Iris pigment epithelial cell (primary cell): ENCODE measurements at places on chromosomes 5 and 9.

DNA sequence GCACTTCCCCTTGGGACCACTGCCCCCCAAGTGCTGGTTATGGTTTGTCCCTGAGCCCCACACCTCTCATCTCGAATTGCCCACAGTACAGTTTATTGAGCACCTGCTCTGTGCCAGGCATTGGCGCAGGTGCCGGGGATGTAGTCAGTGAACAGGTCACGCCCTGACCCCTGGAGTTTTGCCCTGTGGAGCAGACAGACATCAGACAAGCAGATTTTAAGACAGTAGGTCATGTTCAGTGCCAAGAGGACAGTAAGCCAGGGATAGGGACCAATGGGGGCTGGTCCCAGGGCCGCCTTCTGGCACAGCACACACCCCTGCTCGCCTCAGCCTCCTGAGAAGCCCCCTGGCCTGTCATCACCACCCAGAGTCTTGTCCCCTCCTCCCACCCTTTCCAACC is 21.9 kb downstream of the ROPN1L start:
- no peak for DNase-seq

- no peak for DNase-seq
Measured at GRCh38 chr5:1795506-1795905, 4.1 kb downstream of the MRPL36 start.

DNA sequence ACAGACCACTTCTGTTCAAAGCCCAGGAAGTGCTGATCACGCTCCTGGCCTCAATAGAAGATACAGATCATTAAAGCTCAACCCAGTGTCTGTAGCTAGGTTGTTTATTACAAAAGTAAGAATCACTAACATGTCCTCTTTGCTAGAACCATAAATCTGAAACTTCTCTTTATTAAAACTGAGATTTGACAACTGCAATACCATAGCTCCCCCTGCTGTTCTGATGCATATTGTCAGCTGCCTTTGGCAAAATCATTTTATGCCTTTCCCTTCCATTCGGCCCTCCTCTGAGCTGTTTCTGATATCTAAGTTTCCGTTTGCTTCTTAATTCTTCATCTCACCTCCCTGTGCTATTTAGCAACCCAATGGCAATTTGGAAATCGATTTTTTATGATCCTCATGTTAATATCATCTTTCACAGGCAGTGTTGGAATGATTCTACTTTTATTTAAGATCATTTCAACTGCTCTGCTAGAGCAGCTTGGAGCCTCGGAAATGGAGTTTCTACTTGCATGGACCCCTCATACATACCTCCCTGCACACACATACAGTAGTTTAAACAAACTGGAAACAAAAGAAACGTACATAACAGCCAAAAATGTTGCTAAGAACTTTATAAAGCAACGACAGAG is 998.8 kb downstream of the MAT2B start:
- peak; percentile 56 for DNase-seq

DNA sequence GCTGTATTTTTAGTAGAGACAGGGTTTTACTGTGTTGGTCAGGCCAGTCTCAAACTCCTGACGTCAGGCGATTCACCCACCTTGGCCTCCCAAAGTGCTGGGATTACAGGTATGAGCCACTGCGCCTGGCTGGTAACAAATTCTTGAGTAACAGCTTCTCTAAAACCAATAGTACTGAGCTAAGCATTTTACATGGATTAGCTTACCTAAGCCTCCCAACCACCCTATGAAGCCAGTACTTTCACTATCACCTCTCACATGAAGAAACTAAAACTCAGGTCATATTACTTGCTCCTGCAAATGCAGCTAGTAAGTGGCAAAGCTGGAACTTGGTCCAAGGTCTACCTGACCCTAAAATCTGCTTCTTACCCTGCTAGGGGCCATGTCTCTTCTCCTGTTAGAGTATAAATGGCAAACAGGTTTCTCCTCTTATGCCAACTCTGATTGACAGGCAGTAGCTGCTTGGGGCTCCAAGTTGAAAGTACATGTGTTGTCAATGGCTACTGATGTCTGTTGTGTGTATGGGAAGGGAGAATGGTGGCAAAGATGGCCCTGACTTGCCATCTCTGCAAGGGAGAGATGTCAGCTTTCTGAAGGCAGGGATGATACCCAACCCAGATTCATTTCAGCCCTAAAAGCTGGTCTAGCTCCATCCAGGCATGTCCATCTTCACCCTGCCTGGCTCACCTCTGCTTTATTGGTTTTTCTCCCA is 4.0 kb downstream of the PHF19 start:
- no peak for DNase-seq

GRCh38 chr5:169178754-169179153 is 122.2 kb downstream of the SLIT3 start:
- DNase-seq: no peak

GRCh38 chr5:33321026-33321425 is 119.7 kb upstream of the TARS1 start:
- peak; percentile 96 for DNase-seq

DNA sequence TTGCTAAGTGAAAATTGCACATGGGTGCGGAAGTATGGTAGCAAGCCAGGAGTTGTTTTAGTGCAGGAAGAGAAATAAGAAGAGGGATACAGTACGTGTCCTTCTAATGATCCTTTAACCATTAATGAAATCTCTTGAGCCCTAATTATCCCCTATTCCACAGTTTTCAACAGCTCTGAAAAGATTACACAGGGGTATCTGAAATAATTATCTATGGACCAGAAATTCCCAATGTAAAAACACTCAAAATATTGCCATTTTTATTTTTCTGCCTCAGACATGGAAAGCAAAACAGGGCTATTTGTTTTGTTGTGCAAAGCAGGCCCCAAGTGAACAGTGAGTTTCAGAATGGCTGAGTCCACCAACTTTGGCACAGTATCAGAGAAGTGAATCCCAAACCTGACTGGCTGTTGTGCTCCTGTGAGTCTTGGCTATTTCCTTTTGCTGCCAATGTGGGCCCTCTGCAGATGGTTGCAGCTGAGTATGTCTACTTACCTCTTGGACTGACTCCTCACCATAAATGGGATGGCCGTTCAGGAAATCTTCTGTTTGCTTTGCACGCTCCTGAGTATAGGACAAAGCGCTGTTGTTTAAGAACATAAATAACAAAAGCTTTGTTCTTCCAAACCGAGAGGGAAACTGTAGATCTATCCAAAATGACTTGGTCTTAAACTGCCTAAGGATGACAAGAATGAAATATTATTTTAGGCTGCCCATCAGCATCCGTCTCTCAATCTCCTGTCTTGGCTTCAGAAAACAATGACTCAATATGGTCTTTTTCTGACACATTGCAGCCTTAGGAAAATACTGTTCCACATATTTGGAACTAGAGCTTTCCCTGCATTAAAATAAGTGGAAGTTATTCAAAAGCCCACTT is 204.1 kb downstream of the DEPDC1B start:
- no peak for DNase-seq

GRCh38 chr9:100088202-100088601 is 10.6 kb downstream of the ERP44 start:
- no peak for DNase-seq

DNA sequence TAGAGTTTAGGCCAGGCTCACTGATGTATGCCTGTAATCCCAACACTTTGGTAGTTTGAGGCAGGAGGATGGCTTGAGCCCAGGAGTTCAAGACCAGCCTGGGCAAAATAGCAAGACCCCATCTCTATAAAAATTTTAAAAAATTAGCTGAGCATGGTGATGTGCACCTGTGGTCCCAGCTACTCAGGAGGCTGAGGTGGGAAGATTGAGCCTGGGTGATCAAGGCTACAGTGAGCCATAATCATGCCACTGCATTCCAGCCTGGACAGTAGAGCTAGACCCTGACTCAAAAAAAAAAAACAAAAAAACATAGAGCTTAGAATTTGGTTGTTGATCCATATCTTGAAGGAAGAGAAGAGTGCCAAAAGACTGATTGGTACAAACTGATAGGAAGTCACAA is 14.7 kb upstream of the CDK7 start:
- DNase-seq: no peak

- no peak for DNase-seq
Measured at GRCh38 chr5:100496296-100496695, 38.9 kb upstream of the FAM174A start.

DNA sequence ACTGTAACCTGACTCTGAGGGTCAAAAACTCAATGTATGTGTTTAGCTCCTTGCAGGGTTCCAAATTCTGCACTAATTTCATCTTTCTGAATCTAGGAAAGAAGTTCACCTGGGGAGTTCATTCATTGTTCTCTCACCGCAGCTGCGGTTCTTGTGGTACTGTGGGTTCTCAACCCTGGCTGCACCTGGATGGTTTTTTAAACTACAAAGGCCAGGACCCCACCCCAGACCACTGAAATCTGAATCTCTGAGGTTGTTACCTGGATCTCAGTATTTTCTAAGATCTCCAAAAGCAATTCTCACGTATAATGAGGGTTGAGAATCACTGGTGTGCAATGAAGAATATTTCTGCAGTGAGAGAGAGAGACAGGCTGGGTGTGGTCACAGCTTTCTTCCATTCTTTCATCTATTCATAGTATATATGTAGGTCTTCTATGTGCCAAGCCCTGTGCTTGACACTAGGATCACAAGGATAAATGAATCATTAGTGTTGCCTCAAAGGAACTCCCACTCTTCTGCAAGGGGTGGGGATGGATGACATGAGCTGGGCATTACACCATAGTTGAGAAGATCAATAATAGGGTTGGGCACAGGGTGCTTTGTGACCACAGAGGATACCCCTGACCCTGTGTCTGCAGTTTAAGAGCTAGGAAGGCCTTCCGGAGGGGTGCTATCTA is 109.8 kb downstream of the GALNT10 start:
- DNase-seq: no peak

DNA sequence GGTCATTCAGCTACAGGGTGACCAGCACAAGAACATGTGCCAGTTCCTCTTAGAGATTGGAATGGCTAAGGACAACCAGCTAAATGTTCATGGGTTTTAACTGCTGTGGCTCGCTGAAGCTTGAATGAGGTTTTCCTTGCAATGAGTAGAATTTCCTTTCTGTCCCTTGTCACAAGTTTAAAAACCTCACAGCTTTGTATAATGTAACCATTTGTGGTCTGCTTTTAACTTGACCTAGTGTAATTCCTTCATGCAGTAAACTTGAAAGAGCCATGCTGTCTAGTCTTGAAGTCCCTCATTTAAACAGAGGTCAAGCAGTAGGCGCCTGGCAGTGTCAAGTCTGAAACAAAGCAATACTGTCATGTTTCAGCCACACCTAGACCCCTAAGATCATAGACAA is 181.3 kb upstream of the DMRT1 start:
- no peak for DNase-seq

- DNase-seq: peak; percentile 63
Measured at GRCh38 chr5:123659011-123659410, 147.0 kb downstream of the CSNK1G3 start.

- DNase-seq: no peak
Measured at GRCh38 chr5:171693412-171693811, 92.2 kb upstream of the SMIM23 start.

DNA sequence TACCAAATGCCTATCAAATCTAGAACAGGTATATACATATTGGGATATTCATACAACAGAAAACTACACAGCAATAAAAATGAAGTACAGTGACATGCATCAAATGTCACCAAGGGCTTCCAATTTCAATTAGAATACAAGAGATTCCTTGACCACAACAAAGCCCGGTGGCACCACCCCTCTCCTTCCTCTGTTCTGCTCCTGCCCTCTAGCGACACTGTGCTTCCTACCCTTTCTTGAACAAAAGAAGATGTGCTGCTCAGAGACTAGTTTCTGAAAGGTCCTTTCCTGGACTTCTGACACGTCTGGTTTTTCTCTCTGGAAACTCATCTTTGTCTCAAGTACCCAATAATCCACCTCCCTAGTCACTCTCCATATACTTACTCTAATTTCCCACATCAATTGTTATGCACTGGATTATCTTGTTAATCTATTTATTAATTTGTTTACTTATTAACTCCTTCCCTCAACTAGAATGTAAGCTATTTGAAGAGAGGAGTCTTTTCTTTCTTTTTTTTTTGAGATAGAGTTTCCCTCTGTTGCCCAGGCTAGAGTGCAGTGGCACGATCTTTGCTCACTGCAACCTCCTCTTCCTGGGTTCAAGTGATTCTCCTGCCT is 70.4 kb upstream of the CTSV start:
- DNase-seq: peak; percentile 36

- DNase-seq: no peak
Measured at GRCh38 chr9:794386-794785, 47.1 kb upstream of the DMRT1 start.

- no peak for DNase-seq
Measured at GRCh38 chr9:6676254-6676921, 30.9 kb upstream of the GLDC start.

DNA sequence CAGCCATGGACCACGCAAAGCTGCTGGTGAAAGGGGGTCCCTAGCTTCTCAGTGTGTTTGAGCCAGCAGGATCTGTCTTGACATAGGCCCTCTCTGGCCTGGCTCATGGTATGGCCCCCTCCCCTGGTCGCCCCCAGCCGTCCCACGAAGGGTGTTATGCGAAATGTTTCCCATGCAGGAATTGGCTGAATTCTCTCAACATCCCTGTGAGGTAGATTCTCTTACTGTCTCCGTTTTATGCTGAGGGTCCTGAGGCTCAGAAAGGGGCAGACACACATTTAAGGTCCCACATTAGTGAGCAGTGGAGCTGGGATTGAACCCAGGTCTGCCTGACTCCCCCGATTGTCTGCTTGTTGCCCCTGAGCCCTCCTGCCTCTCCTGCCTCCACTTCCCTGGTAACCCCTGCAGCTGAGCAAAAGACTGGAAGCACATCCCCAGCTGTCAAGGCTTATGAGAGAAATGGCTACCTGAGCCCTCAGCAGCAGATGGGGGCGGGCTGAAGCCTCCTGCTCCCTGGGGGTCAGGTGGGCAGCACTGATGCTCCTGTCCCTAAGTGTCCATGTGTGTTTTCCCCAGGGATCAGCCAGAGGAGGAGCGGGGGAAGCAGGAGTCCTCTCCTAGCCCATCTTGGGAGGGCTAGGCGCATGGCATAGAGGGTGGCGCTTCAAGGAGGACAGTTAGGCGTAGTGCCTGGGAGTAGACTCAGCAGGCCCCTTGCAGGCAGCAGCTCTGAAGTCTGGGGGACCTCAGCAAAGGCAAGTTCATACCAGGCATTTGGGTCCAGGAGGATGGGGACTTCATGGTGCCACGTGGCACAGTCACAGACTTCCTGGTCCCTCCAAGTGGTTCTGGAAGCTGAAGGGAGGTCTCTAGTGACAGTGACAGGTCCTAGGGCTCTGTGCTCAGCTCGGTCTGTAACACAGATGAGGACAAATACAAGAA is 49.0 kb upstream of the GARNL3 start:
- no peak for DNase-seq
